Aorta (tissue), 5 donors: ENCODE measurements at places on chromosomes 6 and 20.

- no peaks in the 10 kb centered on the region for H3K36me3 ChIP-seq
- no peak for DNase-seq
- no peaks in the 10 kb centered on the region for H3K4me1 ChIP-seq
Measured at GRCh38 chr6:31128093-31128676, 7.9 kb upstream of the CDSN start.

GRCh38 chr6:117547688-117548621 lies 54.4 kb downstream of the GOPC start:
- peaks cover 3% of the 10 kb centered on the region for H3K36me3 ChIP-seq
- no peak overlapping the region for H3K4me3 ChIP-seq
- peak; percentile 87 for DNase-seq
- H3K27me3 ChIP-seq, result no peaks in the 10 kb centered on the region
- H3K27ac ChIP-seq, result no peak overlapping the region
- peaks cover 2% of the 10 kb centered on the region for H3K4me1 ChIP-seq

DNA sequence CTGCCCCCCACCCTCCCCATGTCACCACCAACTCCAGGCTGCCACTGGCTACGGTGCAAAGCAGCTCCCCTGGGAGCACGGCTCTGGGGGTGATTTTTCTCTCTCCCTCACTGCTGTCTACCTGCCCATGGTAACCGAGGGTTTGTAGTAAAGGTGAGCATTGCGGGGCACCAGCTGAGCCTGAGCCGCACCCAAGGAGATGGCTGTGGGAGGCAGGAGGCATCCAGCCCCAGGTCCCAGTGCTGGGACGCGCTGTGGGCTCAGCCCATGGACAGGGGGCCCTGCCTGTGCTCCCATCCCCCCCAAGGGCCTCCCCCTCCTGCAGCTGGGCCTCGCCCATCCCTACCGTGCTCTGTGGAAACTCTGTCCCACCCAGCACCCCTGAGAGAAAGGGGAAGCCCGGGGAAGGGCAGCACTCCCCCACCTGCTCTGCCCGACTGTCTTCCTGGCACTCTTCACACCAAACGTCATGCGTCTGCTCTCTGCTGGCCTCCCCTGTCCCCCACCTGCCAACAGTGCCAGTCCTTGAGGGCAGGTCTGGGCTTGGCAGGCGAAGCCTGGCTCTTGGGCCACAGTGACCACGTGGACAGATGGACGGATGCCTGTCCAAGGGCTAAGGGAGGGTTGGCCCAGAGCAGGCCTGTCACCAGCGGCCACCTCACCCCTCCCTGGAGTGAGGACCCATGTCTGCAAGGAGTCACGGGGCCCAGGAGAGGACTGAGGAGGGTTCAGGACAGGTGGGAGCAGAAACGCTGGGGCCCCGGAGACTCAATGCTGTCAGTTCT lies 3.8 kb upstream of the CHRNA4 start:
- no peak overlapping the region for H3K4me3 ChIP-seq
- H3K27ac ChIP-seq, result no peak overlapping the region
- DNase-seq, result no peak
- H3K36me3 ChIP-seq, result no peaks in the 10 kb centered on the region
- H3K27me3 ChIP-seq, result no peaks in the 10 kb centered on the region

- H3K27ac ChIP-seq, result no peak overlapping the region
- H3K4me3 ChIP-seq, result no peak overlapping the region
- no peaks in the 10 kb centered on the region for H3K4me1 ChIP-seq
- DNase-seq, result no peak
Measured at GRCh38 chr6:35391240-35391968, 49.0 kb downstream of the PPARD start.

- H3K4me3 ChIP-seq, result no peak overlapping the region
- no peaks in the 10 kb centered on the region for H3K4me1 ChIP-seq
- no peak overlapping the region for H3K27ac ChIP-seq
- H3K27me3 ChIP-seq, result no peaks in the 10 kb centered on the region
- DNase-seq, result no peak
Measured at GRCh38 chr6:153831350-153832078, 207.5 kb upstream of the OPRM1 start.

DNA sequence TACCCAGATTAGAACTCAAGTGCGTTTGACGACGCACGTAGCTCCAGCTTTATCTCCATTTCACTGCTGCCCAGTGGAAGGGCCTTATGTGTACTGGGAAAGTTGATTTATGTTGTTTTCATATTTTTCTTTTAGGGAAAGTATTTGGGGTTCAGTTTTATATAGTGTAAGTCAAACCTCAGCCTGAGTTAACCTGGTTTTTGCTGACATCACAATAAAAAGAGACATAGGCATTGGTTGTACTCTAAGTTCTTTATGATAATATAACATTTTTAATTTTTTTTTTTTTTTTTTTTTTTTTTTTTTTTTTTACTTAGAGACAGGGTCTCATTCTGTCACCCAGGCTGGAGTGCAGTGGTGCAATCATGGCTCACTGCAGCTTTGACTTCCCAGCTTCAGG lies 34.1 kb upstream of the PRL start:
- no peaks in the 10 kb centered on the region for H3K4me1 ChIP-seq
- no peaks in the 10 kb centered on the region for H3K27me3 ChIP-seq
- no peak for DNase-seq
- H3K4me3 ChIP-seq, result no peak overlapping the region
- no peaks in the 10 kb centered on the region for H3K36me3 ChIP-seq
